C1 segment of cervical spinal cord (tissue), 14 donors: ENCODE measurements at places on chromosomes 2 and 18.

- DNase-seq = no peak
These were observed 32.9 kb downstream of the ROCK2 start for GRCh38 chr2:11311543-11311942.

DNA sequence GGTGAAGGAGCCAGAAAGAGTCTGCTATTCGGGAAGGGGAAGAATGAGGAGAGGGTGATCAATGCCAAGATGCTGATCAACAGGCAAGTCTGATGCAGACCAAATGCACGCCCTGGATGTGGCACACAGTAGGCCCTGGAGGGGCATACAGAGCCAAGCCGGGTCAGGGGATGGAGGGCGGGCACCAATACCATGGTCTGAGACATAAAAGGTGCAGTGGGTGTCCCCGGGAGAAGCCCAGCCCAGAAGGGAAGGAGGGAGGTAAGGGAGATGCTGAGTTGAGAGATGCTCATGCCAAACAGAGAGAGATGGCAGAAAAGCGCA is 66.6 kb upstream of the ID2 start:
- DNase-seq = no peak

- DNase-seq = no peak
These were observed 78.9 kb upstream of the B3GNT2 start for GRCh38 chr2:62116983-62117382.

GRCh38 chr2:42651057-42651456 is 82.6 kb downstream of the MTA3 start:
- DNase-seq = no peak

GRCh38 chr2:177622521-177622920 is 229.9 kb downstream of the AGPS start:
- DNase-seq = no peak

GRCh38 chr18:30522288-30522929 is 520.1 kb downstream of the DSC3 start:
- DNase-seq = no peak

- DNase-seq = no peak
These were observed 59.3 kb upstream of the B3GNT7 start for GRCh38 chr2:231336236-231336635.
